ENCODE measurements at places on chromosomes 6 and 20. TPM values are rescaled to one million over a fixed set of nuclear protein-coding genes. Genes with fewer than 3 reads are reported as not detected.

PPP1R3G gene
- total RNA-seq: 0.45 TPM

SLC17A4 gene
- total RNA-seq: 3.9 TPM

TAF4 gene
- 22.2 TPM for total RNA-seq

MED23 gene
- 37.6 TPM for total RNA-seq

CHD6 gene
- 72.6 TPM for total RNA-seq

BPIFA1 gene
- total RNA-seq: 0.69 TPM

IMPG1 gene
- not detected for total RNA-seq

DPPA5 gene
- total RNA-seq: not detected

TCF19 gene
- 18.9 TPM for total RNA-seq

TRMT6 gene
- 11.6 TPM for total RNA-seq

DNA sequence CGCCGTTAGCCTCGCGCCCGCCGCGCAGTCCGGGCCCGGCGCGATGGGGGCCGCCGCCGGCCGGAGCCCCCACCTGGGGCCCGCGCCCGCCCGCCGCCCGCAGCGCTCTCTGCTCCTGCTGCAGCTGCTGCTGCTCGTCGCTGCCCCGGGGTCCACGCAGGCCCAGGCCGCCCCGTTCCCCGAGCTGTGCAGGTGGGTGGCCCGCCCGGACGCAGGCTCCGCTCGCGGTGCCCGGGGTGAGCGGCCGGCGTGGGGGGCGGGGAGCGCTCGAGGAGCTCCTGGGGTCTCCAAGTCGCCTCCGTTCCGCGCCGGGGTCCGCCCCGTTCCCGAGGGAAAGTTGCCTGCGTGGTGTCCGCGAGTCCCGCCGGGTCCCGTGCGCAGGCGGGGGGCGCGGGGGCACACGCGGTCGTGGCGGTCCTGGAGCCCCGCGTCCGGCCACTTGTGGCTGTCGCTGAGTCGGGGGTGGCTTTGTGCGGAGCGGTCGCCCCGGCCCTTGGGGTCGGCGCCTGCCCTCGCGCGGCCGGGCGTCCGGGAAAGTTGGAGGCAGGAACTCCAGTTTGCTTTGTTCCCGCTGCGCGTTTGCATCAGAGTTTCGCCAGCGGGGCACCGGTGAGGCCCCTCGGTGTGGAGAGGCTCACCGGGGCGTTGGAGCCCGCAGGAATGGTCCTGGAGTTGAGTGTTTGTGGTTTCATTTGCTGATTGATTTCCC, 476 bp downstream of the IGF2R start:
- peak; percentile 75 for DNase-seq

GRCh38 chr20:53331151-53331973, 262.3 kb downstream of the ZNF217 start:
- DNase-seq: no peak

DNA sequence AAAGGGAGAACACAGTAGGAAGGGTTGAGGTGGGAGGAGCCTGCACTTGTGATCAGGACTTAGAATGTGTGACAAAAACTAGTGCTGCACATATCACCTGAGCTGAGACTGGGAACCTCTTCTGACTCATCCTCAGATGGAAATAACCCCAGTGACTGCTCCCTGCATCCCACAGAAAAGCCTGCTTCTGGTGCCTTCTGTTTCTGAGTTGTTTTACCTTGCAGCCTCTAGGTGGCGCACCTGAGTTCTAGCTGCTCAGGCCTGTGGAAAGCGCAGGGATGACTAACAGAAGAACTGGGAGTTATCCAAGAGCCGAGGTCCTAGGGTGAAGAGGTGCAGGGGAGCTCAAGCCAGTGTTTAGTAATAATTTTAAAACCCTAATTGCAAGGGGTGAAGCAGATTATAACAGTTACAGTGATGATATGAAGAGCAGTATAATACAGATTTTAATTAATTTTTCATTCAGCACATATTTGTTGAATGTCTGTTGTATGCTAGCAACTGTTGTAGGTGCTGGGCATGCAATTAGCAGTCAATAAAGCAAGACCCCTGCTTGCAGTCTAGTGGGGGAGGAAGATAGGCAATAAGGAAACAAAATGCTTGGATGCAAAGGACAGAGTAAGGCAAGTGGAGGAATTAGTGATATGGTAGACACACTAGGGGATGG, 302.5 kb downstream of the DHX35 start:
- no peak for DNase-seq

DNA sequence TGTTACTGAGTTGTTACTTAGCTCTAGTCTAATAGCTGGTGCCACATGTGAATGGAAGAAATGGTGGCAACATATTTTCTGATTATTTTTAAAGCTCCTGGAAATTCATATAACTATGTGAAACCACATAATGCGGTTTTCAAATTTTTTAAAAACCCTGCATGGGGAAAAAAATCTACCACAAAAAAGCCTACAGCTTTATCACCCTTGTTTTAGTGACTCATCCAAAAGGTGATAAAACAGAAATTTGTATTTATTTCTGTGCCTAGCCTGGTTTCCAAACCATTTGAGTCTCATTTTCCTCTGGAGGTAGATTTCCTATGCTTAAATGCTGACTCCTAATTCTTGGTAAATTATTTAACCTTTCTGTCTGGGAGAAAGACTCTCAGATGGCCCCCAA, 5.4 kb upstream of the FBXO30 start:
- DNase-seq: no peak

GRCh38 chr6:23654745-23655144, 471.3 kb upstream of the NRSN1 start:
- DNase-seq: no peak

DNA sequence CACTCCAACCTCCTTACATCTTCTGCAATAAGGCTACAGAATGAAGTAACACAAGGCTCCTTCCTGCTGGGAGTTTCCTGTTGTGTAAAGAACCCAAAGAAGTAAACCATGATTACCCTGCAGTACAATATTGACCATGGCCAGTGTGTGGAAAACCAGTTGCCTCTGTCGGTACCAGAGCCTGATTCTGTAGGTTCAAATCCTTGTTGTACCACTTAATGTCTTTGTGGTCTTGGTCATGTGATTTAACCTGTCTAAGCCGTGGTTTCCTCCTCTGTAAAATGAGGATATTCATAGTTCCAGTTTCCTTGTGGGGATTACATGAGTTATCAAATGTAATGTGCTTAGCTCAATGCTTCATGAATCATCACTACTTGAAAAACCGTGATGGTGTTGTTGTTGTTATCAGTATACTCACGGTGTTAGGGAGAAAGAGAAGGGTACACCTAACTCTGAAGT, 60.3 kb upstream of the PRELID3B start:
- no peak for DNase-seq

- no peak for DNase-seq
Measured at GRCh38 chr6:28597924-28598722, 72.4 kb downstream of the GPX5 start.

GRCh38 chr20:21944227-21944626, 238.8 kb downstream of the PAX1 start:
- DNase-seq: no peak

Data from type B pancreatic cell (in vitro differentiated cells).